ENCODE measurements at places on chromosomes 2 and 18.
A peak's percentile ranks its signal among the peaks of the same experiment; 100 is the strongest.

GRCh38 chr2:224987733-224988132 lies 54.5 kb downstream of the DOCK10 start:
- no peak for DNase-seq

DNA sequence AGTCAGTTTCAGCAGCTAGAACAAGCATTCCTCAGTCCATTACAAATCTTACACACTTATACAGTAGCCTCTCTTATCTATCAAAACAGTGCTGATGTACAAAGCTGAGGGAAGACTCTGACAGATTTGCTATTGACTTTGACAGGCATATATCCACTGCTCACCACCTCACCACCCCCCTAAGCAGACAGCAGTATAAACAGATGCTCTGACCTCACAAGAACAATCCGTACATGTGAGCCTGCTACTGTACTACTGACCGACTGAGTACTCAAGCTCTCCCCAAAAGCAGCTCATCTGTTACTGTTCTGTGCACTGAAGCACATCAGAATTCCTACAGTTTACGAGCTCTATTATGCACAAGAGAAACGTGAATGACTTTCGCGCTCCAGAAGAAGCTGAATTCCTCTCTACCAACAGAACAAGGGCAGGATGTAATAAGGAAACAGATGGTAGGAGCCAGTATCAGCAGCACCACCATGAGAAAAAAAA lies 95.6 kb upstream of the PDE1A start:
- DNase-seq: no peak

- no peak for DNase-seq
Observed at GRCh38 chr2:28702415-28702861, 49.2 kb upstream of the PPP1CB start.

- no peak for DNase-seq
Observed at GRCh38 chr2:2777876-2778275, 446.8 kb upstream of the MYT1L start.

DNA sequence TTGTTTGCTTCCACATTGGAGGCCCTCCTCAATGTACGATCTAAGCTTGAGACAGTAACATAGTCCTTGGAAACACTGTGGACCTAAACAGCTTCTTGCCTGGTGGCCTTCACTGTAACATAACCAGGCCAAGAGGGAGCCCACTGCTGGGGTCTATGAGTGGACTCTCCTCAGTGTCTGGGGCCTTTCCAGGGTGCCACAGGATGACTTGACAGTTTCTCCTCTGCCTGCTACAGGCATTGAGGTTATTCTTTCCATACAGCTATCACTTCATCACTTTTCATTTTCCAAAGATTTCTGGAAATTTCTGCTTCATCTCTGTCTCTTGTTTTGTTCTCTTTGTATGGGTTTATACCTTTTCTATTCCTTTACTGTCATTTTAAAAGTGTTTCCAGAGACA lies 11.3 kb downstream of the SCTR start:
- no peak for DNase-seq

- no peak for DNase-seq
Observed at GRCh38 chr18:56009411-56009810, 421.4 kb upstream of the TCF4 start.

DNA sequence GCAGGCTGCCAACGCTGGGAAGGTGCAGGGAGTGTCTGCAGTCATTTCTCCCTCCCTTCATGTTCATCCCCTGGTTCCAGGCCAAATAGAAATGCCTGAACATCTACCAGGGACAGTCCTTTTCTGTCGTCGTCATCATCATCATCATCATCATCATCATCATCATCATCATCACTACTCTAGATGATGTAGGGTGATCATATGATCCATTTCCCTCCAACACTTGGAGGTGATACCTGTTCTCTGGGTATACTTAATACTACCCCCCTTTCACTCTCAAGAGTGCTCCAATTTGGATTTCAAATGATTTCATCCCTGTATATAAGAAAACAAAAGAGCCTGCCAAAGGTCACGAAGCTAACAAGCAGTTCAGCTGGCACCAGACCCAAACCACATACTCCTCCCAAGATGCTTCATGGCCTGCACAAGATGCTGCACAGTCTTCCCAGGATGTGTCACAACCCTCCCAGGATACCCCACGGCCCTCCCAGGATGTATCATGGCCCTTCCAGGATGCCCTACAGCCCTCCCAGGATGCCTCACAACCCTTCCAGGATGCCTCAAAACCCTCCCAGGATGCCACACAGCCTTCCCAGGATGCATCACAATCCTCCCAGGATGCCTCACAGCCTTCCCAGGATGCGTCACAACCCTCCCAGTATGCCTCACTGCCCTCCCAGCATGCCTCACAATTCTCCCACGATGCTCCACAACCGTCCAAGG lies 257.9 kb downstream of the DYSF start:
- DNase-seq: peak; percentile 59

GRCh38 chr2:218065239-218066006 lies 3.6 kb upstream of the RUFY4 start:
- DNase-seq: no peak

- peak; percentile 78 for DNase-seq
Observed at GRCh38 chr2:208363485-208363884, 43.1 kb upstream of the PTH2R start.

DNA sequence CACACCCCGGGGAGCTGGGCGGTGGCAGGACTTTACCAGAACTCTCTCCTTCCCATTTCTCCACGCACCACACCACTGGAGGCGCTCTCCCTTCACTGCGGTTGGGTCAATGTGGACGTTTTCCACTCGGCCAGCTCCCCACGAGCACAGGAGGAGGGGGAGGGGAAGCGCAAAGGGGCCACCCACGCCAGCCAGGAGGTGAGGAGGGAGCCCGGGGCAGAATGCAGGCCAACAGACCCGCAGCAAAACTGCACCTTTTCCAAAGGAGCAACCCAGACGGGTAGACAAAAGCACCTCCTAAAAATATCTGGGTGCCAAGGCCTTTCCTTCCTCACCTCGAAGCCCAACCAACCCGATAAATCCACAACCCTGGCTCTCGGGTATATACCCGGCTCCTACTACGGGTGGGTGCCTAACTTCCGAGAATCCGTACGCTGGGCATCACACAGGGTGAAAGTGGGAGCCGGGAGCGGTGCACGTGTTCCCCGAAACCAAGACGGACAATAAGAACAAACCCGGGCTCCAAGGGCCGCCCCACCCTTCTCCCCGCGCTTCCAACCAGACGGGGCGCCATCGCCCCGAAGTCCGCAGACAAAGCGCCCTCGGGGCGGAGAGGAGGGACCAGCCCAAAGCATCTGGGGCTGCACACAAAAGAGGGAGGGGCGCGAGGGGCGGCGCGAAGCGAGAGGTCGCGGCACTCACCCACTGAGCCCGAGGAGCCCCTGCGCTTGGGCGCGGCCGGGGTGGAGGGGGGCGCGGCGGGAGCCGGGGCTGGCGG lies 1.0 kb downstream of the RTN4 start:
- DNase-seq: peak; percentile 81

DNA sequence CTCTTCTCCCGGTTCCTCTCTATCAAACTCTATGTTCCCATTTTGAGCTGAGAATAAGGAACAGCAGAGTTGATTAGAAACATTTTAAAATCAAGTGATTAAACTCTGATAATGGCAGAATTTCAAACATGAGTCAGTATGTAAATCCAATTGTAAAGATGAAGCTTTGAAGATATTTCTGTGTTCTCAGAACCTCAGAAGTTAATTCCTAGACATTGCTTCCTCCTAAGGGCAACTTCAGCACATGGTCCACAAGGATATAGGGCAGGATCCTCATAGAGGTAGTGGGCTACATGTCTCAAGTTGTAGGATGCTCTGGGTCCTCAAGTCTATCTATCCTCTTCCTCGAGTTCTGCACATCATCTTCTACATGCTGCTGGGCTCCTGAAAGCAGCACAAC lies 46.3 kb downstream of the QPCT start:
- no peak for DNase-seq

DNA sequence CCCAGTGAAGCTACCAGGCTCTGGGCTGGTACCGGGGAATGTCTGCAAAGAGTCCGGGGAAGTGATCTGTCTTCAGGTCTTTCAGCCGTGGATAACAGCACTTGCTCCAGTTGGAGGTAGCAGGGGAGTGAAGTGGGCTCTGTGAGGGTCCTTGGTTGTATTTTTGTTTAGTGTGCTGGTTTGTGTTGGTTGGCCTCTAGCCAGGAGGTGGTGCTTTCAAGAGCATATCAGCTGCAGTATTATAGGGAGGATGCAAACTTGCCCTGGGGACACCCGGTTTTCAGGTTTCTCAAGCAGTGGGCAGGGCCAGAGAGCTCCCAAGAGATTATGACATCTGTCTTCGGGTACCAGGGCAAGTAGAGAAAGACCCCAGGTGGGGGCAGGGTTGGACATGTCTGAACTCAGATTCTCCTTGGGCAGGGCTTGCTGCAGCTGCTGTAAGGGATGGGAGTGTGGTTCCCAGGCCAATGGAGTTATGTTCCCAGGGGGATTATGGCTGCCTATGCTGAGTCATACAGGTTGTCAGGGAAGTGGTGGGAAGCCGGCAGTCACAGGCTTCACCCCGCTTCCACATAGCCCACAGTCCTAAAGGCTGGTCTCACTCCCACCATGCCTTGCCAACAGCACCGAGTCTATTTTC lies 34.4 kb downstream of the ACAA2 start:
- peak; percentile 15 for DNase-seq

DNA sequence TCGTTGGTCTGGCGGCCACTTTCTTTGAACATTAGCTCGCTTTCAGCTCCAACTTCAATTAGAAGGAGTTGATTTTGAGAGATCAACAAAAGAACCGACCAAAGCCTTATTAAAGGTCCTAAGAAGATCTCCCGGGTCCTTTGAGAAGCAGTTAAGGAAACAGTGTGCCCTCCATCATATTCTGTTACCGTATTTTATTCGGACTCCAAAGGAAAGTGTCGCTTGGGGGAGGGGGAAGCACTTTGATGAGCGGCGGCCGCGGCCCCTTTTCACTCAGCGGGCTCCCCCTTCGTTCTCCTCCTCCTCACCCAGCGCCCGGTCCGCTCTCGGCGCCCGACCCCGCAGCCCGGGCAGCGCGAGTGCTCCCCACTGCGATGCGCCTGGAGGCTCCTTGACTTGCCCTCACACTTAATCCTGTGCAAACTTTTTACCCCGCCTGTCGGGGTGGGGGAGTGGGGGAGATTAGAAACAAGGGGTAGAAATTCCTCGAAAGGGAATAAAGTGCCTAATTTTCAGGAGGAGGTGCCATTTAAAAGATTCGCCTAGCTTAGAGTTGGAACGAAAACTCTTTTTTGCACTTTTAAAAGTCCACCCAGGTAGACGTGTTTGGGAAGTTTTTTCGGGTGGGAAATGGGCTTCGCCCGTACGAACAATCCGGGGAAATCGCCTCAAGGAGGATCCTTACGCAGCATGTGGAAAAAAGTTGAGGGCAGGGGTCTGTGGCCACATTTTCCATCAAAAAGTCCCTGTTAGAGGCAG lies 1.2 kb upstream of the OTX1 start:
- DNase-seq: no peak

DNA sequence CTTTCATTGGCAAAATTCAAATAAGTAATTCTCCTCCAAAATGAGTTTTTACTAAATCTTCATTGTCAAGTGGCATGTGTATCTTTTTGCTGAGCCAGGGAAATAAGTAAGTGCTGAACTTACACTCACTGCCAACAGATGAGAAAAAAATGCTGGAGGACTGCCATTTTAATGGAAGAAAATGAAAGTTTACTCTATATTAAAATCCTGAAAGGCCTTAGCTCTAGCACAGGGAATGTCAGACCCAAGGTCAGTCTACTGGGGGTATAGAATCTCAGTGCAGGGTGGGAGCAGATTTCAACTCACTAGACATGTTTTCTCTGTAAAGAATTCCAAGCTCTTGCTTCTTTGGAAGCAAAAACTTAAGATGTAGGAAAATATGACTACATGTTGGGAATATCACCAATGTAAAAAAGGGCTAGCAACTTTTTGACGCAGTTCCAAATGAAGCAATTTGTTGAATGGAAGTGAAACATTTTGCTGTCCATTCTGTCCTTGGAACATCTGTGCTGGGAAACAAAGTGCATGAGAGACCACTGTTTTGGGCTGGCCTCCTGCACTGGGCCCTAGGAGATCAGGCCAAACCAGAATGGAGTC lies 127.0 kb downstream of the ST6GAL2 start:
- no peak for DNase-seq

Data from fibroblast of skin of back (primary cell).